ENCODE measurements at places on chromosomes 2 and 18. TPM values are rescaled to one million over a fixed set of nuclear protein-coding genes. Genes with fewer than 3 reads are reported as not detected.

GRCh38 chr2:67232936-67233335 is 164.2 kb upstream of the ETAA1 start:
- no peak for ATAC-seq

Gene NTSR2
- total RNA-seq = not detected

Gene OTOS
- total RNA-seq = not detected

- no peak for ATAC-seq
Observed at GRCh38 chr2:42652086-42652485, 83.7 kb downstream of the MTA3 start.

DNA sequence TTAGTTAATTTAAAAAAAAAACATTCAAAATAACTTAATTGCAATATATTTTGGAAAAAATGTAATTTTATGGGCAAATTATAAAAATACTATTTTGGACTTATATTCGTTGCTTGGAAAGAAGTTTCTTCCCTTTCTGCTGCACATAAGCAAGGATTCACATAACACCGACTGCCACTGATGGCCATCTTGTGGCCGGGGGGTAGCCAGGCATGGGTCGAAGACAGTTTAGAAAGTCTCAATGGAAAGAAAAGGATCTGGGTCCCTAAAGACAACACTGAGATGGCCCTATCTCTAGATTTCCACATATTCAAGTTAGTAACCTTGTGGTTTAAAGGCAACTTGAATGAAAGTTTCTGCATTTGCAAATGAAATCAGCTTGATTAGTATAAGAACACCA is 318.6 kb downstream of the AKAIN1 start:
- no peak for ATAC-seq
